Stimulated activated CD4-positive, alpha-beta T cell treated with anti-CD3 and anti-CD28 coated beads, Interleukin-15, amount 100 ng/mL, for 1 hour (primary cell): ENCODE measurements at places on chromosomes 13 and 19.

GRCh38 chr13:19864746-19865309 lies 1.4 kb upstream of the ZMYM5 start:
- peak; percentile 35 for DNase-seq

DNA sequence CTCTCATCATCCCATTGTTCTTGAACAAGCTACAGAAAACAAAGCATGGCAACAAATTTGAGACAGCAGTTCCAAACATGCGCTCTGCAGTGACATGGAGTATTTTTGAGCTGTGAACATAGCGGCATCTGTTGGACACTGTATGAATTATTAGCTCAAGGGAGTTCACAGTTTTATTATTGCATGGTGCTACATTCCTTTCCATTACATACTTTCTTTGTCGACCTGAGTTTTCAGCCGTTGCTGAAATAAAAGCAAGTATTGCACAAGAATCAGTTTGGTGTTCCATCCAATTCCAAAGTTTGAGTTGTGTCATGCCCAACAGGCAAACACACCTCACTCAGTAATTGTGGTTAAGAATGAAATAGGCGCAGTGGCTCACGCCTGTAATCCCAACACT lies 30.1 kb upstream of the METTL21C start:
- no peak for DNase-seq

DNA sequence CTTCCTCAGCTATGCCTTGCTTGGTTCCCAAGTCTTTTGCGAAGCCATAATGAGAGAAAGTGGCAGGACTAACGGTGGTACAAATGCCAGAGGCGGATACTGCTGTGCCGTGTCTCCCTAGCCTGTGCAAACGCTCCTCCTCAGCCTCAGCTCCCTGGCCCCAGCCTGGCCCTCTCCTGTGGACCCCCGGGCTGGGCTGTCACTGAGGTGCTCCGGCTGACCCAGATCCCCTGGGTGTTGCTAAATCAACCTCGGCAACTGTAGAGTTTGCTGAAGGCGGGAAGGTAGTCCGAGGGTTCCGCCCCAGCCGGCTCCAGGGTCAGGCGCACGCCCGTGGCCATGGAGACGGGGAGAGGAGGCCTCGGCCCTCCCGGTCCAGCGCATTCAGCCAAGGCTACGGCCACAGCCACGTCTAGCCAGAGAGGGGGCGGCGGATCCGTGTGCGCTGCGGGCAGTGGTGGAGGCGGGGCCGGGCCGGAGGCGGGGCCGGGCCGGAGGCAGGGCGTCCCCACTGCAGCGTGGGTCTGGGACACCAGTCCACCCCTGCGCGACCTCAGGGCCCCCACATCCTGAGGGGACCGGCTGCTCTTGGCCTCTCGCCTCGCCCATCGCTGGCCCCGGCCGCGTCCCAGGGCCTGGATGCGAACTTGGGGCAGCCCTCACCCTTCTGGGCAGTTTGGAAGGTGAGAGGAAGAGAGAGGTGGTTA lies 16.4 kb upstream of the ZNF492 start:
- no peak for DNase-seq

DNA sequence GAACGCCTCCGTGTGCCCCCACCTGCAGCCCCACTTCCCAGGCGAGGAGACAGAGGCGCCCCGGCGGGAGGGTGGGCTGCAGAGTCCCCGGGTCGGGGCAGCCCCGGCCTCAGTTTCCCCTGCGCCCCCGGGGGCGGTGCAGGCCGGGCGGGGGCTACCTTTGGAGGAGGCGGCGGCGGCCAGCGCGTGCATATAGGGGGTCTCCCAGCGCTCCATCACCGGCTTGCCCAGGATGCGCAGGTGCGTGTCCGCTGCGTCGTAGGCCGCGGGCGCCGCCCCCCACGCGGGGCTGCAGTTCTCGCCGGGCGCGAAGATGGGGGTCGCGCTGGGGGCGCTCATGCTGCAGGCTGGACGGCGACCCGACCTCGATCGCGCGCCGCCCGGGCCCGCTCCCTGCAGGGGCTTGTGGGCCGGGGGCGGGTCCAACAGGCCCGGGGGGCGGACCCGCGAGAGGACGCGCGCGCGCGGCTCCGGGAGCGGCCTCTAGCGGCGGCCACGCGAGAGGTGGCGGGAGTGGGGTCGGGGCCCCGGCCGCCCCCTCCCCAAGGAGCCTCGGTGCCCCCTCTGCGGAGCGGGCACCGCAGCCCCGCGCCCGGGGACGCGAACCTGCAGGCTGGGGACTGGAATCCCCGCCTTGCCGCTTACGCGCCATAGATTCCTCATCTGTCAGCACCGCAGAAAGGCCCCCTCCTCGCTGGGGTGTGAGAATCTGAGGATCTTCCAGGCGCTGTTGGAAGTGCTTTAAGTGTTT lies at the start of gene GAMT:
Gene GAMT, minus strand, starts transcription at position 405 of the 751 bp plus-strand sequence. Its CDS starts 66 bp downstream, at position 339.
- DNase-seq = peak; percentile 47

- DNase-seq = no peak
Observed at GRCh38 chr13:44785401-44785800, 203.9 kb downstream of the NUFIP1 start.

- no peak for DNase-seq
Observed at GRCh38 chr19:13808856-13809255, 13.6 kb downstream of the ZSWIM4 start.

GRCh38 chr19:18477042-18477779 lies 39.3 kb upstream of the ISYNA1 start:
- no peak for DNase-seq

- peak; percentile 57 for DNase-seq
Observed at GRCh38 chr19:47445937-47446402, 25.7 kb downstream of the SLC8A2 start.

- no peak for DNase-seq
Observed at GRCh38 chr19:35738021-35738886, 4.0 kb downstream of the IGFLR1 start.

DNA sequence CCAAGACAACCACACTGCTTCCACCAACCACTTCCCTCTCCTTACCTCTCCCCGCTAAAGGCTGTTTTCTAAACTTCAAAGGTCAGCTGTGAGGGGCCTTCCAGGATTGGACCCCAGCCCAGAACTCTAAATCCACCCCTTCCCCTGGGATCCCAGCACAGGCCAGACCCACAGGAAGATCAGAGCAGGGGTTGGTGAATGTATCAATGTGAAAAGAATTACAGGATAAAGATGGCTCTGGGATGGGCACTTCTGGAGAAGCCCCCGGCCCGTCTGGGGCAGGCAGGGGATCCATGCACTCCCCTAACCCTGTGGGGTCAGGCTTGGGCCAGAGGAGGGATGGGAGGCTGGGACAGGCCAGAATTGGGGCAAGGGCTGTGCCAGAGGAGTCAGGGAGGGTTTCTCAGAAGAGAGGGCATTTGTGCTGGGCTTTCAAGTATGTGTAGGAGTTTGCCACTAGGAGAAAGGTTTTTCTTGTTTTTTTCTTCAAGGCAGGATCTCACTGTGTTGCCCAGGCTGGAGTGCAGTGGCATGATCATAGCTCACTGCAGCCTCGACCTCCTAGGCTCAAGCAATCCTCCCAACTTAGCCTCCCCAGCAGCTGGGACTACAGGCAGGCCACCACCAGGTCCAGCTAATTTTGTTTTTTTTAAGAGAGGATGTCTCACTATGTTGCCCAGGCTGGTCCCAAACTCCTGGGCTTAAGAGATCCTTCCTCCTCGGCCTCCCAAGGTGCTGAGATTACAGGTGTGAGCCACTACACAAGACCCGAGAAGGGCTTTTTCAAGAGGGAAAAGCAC lies 1.0 kb upstream of the MEF2B start:
- DNase-seq = no peak

- no peak for DNase-seq
Observed at GRCh38 chr19:29574510-29574909, 31.6 kb upstream of the POP4 start.

DNA sequence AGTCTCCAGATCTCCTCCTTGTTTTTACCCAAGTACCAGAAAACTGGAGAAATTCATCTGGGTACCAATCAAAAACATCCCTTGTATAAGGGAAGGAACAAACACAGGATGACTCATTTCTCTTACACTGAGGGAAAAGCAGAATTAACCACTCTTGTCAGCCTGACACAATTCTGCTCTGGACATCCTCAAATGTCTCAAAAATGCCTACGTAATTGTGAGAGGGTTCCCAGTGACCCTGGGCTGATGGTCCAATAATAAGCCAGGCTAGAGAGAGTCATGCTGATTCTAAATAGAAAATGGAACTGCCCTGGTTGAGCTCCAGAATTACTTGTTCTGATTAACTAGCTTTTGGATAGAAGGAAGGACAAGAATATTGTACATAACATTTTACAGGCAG lies 14.5 kb downstream of the ZNF708 start:
- no peak for DNase-seq

DNA sequence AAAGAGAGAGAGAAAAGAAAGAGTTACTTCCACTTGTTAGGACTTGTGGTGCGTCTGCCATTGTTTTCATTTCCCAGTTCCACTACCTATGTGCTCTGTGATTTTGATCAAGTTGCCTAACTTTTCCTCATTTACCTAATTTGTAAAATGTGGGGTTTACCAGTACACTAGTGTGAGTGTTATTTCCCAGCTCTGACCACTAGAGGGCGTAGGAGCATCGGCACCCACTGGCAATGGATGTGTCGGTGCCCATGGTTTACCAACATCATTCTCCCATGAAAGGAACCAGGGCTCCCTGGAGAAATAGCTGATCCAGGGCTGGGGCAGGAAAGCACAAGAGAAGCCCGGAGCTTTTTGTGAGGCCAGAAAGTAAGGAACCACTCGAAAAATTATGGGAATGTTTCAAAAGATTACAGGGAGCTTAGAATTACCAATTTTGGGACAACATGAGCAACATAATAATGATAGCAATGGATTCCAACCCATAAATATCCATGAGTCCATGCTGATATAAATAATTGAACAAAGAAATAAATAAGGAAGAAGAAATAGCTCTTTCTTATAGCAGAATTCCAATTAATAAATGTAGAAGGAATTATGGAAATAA lies 15.1 kb upstream of the CEACAM4 start:
- DNase-seq = peak; percentile 29

GRCh38 chr19:47309608-47310007 lies at the start of gene C5AR1:
Gene C5AR1, plus strand, starts transcription at chr19:47309861. Its CDS starts 35 bp downstream, at chr19:47309896.
- no peak for DNase-seq

DNA sequence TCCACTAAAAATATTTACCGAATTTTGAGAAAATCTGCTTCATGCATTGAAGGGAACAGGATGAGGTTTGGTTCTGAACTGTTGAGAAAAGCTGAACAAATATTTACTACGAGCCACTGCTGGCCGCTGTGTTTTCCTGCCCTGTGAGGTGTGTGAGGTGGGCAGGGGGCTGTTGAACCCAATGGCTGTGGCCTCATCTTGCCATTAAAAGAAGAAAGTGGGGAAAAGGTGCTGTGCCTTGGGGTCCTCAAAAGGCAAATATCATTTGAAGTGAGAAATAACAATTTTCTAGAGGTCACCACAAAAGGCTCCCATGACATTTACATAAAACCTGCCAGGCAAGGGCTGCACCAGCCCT lies 44.7 kb downstream of the KLF2 start:
- no peak for DNase-seq

GRCh38 chr13:40185414-40185813 lies 481.0 kb downstream of the FOXO1 start:
- no peak for DNase-seq

DNA sequence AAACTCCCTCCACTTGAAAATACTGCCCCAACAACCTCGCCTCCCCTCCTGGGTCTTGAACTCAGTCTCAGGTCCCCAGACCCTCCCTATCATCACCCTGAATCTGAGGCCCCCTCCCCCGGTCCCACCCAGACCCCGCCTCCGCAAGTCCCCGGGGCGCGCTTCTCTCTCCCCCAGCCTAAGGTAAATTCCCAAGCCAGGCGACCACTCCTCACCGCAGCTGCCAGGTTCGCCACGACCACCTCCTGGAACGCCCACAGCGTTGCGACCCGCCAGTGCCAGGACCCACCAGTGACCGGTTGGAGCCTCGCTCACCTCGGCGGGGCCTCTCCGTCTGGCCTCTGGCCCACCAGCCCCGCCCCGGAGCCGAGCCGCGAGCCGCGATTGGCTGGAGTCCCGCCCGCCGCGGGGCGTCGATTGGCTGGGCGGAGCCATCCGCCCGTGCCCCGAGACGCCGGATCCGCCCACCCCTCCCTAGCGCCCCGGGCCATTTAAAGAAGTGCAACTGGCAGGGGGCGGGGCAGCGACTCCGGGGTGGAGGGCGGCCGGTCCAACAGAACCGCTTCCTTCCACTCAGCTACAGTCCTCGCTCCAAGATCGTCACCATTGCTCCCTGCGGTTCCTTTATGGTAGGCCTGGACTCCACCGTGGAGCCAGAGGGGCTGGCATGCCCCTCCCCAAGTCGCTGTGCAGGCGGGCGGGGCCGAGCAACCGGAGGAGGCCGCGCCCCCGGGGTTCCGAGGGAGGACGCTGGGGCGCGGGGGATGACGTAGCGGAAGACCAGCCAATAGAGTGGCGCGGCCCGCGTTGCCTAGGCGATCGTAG lies at the start of gene SERTAD3:
Gene SERTAD3, minus strand, starts transcription at position 336 of the 825 bp plus-strand sequence. CDS start 2,255 bp downstream, outside the sequence.
- DNase-seq = peak; percentile 93

GRCh38 chr19:30135797-30136196 lies 193.8 kb downstream of the URI1 start:
- no peak for DNase-seq
